ENCODE measurements at places on chromosomes 5 and 9.

DNA sequence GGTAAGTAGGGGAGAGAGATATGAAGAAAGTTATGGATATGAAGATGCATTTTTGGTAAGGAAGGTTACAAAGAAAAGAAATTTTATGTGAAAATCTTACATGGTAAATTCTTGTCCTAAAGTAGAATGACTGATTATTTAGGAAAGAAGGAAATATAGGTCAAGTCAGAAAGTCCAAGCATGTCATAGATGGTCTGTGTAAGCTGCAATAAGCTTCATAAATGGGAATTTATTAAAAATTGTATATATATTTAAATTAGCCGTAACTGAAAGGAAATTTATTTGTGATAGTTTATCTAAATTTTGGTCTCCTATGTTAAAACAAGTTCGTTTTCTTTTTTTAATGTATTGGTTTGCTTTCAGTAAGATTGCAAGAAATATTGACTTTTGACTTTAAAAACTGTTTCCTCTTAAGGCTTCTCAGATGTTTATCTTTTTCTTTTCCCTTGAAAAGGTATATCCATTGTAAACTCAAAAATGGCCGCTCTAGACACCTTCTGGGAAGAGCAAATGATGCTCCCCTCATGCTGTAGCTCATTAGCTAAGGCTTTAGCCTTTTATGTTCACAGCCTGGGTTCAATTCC, 46.8 kb upstream of the HAPLN1 start:
- no peak for DNase-seq

DNA sequence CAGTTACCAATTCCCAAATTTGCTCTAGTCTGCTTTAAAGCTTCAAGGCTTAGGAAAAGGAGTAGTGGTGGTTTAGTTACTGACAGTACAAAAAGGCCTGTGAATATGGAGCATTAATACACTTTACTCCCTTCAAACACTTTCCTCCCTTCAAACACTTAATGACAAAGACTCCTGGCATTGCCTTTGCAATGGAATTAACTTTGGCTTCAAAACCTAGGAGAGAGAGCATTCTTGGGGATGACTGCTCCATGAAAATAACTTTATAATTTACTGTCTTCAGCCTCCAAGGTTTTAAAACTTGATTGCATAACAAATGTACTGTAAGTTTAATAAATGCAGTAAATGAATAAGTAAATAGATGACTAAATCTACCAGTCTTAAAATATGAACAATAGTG, 185.6 kb downstream of the TRPM3 start:
- no peak for DNase-seq

DNA sequence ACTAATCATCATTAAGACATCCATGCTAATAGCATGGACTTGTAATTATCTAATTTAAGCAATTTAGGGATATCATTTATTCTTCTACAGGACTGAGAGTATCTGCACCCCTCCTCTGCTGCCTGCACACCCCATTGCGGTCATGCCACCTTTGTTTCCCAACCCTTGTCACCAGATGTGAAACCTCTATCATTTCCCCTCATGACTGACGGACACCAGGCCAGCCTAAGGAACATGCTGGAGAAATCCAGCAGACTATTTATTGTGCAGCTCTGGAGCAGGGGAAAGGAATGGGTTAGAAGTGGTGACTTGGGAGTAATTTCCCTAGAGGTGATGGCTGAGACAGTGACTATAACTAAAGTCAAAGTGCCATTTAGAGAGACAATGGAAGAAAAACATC, 40.7 kb downstream of the UGCG start:
- no peak for DNase-seq

DNA sequence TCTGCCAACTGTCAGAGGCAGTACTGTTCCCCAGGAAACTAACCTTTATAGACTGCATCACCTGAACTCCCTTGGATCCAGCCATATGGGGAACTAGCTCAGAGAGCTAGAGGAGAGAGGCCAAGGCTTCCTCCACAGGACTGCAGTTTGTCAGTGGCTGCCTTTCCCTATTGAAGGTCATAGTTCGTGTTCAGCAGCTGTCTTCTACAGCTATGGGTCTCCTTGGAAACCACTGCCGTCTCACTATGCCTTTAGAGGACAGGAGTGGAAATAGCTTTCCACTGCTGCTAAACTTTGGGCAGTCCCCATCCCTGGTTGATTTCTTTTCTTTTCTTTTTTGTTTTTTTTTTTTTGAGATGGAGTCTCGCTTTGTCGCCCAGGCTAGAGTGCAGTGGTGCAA, 4.4 kb upstream of the SLIT3 start:
- DNase-seq, result no peak

- no peak for DNase-seq
These were observed 65.1 kb downstream of the GNA14 start for GRCh38 chr9:77582961-77583576.

GRCh38 chr9:4422495-4422894, 67.8 kb upstream of the SLC1A1 start:
- DNase-seq, result no peak

GRCh38 chr9:77764894-77765780, 117.0 kb upstream of the GNA14 start:
- no peak for DNase-seq

GRCh38 chr5:125410537-125411070, 664.2 kb upstream of the ZNF608 start:
- no peak for DNase-seq

- DNase-seq, result no peak
These were observed 340.8 kb downstream of the FGF10 start for GRCh38 chr5:44048276-44048984.

DNA sequence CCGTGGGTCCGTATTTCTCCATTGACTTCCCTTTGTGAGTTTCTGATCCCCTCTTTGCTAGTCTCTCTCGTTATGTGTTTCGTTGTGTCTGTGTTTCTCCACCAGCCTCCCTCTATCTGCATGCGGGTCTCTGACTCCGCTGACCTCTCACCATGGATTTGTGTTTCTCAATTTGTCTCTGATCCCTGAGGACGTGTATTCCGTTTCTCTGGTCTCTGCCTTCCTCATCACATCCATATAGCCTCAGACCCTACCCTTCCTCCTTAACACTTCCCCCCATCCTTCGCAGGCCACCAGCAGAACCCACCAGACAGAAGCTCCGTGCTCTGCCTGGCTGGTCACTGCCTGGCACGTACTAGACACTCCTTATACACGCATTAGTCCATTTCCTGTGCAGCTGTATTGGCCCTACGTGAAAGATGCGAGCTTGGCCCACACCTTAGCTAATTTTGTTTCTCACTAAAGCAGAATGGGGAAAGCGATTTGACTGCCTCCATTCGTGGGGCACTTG, 631 bp downstream of the B4GALT7 start:
- DNase-seq, result no peak

DNA sequence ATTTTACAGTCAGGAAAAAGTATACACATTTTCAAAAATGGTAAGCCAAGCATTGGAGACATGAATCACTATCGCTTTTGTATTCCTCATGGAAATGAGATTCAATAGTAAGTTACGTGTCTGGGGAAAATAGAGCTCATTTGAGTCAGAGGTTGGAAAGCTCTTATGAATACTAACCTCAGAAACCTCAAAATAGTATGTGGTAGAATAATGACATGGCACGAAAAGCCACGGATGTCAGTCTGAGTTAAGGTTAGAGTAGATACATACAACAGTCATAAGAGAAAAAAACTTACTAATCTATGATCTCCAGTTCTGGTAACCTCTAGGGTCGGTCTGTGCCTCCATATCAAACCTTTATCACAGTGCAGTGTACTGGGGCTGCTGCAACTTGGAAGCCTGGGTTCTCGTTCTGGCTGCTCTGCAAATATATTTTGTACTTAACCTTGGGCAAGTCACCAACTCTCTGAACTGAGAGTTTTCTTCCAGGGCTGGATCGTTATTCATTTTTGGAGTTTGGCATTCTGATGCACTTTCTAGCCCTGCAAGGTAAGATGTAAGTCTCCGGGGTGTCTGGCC, 31.8 kb downstream of the MAP1B start:
- DNase-seq, result no peak

GRCh38 chr5:121479337-121479736, 372.3 kb upstream of the FTMT start:
- DNase-seq, result no peak

DNA sequence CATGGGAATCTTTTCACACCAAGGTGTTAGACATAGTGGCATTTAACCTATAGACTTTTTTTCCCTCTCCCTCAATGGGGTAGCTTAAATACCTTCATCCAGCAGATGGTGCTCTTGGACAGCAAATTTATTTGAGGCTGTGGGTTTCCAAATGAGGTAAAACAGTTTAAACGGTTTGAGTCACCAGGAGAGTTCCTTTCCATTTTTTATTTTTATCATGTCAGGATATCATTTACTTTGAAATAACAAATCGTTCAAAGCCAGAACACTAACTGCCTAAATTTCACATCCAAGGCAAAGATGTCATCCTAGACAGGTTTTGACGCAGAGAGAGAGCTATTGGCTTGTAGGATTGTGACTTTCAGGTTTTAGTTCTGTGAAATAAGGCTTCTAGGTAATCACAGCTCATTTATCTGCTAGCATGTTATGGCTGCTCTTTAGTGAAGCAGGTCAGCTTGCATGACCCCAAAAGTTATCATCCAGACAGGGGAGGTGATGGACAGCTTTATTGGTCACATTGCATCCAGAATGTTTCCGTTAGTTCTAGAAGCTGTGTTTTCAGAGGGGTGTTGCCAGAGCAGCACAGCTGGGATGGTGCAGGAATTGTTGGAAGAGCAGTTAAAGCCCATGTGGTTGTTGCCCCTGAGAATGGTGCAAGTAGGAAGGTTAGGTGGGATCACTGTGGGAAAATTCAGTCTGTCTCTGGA, 69.8 kb downstream of the KDM4C start:
- DNase-seq, result peak; percentile 11

- no peak for DNase-seq
These were observed 18.9 kb upstream of the MLANA start for GRCh38 chr9:5871785-5872184.

- DNase-seq, result no peak
These were observed 232.5 kb downstream of the ARRDC3 start for GRCh38 chr5:91150636-91151035.

- no peak for DNase-seq
These were observed 105.3 kb downstream of the SLIT3 start for GRCh38 chr5:169195601-169196000.

GRCh38 chr5:88979244-88979643, 96.3 kb upstream of the MEF2C start:
- DNase-seq, result no peak

DNA sequence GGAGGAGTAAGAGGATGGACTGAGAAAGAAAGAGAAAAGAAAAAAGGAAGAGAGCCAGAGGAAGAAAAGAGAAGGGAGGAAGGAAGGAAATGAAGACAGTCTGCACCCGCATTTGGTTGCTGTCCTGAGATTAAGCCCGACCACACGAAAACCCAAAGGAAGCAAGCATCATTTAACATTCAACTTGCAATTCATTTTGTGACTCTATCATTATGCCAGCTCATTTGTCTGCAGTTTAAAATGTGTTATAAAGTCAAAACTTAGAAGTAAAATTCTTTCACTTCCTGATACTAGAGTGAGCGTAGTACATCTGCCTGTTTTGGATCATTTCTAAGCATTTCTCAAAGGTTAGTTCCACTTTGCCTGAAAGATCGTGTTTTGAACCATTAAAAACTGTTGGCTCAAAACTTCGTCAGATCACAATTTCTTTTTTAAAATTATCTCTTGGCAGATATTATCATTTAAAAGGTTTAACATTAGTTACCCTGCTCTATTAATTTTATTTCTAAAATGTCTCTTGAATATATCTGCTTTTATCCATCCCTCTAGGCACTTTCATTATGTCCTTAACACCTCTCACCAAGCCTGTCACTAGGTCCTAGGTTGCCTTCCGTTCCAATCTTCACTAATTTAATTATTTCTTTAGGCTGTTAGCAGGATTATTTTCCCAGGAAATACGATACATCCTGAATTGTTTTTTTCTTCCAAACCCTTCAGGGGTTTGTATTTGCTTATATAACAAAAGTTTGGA, 240.9 kb downstream of the TLE4 start:
- DNase-seq, result no peak

- DNase-seq, result no peak
These were observed 48.0 kb downstream of the TARS1 start for GRCh38 chr5:33488558-33489355.

- no peak for DNase-seq
These were observed 23.2 kb upstream of the MINAR2 start for GRCh38 chr5:129724647-129725046.

GRCh38 chr5:178287091-178287790, 54.6 kb upstream of the PHYKPL start:
- no peak for DNase-seq

DNA sequence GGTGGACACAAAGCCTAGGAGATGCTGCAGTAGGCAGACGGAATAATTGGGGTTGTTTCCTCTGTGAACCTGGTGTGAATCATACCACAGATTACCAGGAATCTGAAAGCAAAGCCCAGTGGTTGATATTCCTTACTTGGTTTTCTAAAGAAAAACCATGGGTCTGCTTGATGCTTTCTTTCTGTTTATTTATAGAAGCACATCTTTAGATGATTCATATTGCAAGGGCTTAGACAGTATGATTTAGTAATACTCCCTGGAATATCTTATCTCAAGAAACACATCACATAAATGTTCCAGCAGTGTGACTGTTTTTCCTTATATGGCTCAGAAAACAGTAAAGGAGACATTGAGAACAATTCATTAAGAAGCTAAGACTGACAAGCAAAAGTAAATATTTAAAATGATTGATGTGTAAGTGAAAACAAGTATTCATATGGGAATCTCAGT, 623.3 kb downstream of the RAB3C start:
- no peak for DNase-seq

DNA sequence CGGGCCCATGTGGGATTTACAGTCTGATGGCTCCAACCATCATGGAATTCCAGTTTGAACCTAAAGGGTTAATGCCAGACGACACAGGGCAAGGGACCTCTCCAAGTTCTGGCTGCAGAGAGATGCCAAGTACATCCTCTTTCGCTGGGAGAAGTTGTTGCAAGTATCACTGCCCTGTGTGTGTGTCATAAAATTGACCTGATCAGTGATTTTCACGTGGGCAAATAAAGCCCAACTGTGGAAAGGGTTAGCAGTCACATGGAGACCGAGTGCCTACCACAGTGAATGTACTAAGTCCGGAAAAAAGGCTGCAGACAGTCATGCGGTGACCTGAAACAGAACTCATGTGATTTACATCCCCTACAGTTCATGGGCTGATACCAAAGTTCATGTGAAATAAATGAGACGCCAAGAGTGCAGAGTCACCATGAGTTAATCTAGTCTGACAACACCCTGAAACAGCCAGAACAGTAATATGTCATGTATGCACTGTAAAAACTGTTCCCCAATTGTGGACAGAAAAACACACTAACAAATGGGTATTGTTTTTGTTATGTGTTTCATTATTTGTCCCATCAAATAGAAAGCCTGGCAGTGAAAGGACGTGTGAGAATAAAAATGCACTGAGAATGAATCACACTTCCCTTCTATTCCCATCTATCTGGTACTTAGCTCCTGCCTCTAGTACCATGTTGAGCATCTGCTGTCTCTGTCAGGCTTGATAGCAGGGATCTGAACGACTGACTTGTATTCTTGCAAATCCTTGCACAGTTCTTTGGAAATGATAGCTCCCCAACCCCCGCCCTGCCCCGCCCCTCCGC, 115.7 kb downstream of the SUSD1 start:
- no peak for DNase-seq

DNA sequence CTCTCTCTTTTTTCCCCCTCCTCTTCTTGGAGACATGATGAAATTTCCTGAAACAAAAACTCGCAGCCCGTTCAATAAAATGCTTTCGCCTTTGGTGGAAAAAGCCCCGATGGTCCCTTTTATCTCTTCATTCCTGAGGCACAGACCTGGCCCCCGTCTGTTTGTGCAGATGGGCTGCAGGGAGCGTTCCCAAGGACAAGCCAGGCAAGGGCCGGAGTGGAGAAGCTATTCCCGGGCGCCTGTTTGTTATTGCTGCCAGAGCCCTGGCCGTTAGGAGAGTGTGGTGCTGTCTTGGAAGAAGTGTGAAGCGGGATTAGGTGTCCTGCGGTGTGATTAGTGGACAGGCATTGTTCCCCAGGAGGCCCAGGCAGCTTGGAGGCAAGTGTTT, 71.9 kb downstream of the SMIM23 start:
- DNase-seq, result no peak
